PC-9 (cell line): ENCODE measurements at places on chromosomes 7 and 10. TPM values are rescaled to one million over a fixed set of nuclear protein-coding genes. Genes with fewer than 3 reads are reported as not detected.

- no peak for DNase-seq
- peak within 1 kb of the TSS; percentile 78 for H3K4me3 ChIP-seq
- H3K4me1 ChIP-seq, result peaks cover 23% of the 10 kb centered on the region
- H3K36me3 ChIP-seq, result peaks cover 13% of the 10 kb centered on the region; the same call in 1 of the 2 replicates
These were observed at the start of gene LANCL2 for GRCh38 chr7:55365205-55365674. LANCL2 (plus strand) TSS chr7:55365337; CDS start chr7:55366026, 689 bp downstream.

- no peaks in the 10 kb centered on the region for H3K4me1 ChIP-seq
- DNase-seq, result no peak
- no peak overlapping the region for H3K27ac ChIP-seq
- no peaks in the 10 kb centered on the region for H3K36me3 ChIP-seq
- H3K4me3 ChIP-seq, result no peak overlapping the region
These were observed 21.4 kb upstream of the PARP12 start for GRCh38 chr7:140084142-140084655.

DNA sequence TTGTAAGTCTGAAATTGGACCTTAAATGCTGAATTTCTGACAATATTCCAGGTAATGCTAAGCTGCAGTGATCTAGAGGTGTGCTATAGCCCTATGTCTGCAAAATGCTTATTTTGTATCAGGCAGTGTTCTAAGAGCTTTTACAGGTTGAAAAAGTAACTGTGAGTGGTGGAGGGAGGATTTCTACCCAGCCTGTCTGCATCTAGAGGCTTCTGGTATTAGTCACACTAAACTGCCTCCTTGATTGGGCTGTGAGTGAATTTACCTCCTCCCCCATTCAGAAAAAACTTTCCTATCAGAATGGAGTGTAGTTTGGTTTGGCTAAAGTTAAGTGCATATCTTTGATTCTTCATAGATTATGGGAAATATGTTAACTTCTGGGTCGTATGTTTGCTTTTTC, 56.8 kb downstream of the BBS9 start:
- H3K27me3 ChIP-seq, result no peaks in the 10 kb centered on the region
- no peak overlapping the region for H3K4me3 ChIP-seq
- DNase-seq, result no peak
- no peaks in the 10 kb centered on the region for H3K4me1 ChIP-seq
- H3K27ac ChIP-seq, result no peak overlapping the region
- no peaks in the 10 kb centered on the region for H3K36me3 ChIP-seq

The ARID5B gene
- total RNA-seq, result 7.4 and 8.5 TPM in 2 replicates

The SLC13A1 gene
- not detected in 2 replicates for total RNA-seq
